Naive thymus-derived CD4-positive, alpha-beta T cell (primary cell): ENCODE measurements at places on chromosomes 1 and 21.

GRCh38 chr1:52007215-52008002 is 16.9 kb upstream of the RAB3B start:
- DNase-seq: no peak

- DNase-seq: no peak
Observed at GRCh38 chr21:43790010-43790524, 690 bp downstream of the RRP1 start.

DNA sequence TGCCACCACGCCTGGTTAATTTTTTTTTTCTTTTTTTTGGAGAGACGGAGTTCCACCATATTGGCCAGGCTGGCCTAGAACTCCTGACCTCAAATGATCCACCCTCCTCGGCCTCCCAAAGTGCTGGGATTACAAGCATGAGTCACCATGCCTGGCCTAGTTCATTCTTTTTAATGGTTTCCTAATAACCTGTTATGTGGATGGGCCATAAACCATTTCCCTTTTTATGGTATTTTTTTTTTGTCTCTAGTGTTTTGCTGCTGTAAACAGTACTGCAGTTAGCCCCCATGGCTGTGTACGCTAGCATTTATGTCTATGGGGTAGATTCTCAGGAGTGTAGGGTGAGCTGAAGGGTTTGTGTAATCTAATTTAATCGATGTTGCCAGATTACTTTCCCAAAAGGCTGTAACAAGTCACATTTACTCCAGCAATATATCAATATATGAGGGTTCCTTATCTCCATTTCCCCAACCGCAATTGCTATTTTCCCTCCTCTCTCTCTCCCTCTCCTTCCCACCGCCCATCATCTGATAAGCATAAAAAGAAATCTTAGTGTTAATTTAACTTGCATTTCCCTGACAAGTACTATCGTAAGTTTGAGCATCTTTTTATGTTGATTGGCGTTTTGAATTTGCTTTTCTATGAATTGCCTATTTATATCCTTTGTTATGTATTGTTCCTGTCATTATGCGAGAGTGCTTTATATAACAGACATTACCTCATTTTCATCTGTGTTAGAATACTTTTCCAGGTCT is 28.7 kb downstream of the RCSD1 start:
- no peak for DNase-seq

DNA sequence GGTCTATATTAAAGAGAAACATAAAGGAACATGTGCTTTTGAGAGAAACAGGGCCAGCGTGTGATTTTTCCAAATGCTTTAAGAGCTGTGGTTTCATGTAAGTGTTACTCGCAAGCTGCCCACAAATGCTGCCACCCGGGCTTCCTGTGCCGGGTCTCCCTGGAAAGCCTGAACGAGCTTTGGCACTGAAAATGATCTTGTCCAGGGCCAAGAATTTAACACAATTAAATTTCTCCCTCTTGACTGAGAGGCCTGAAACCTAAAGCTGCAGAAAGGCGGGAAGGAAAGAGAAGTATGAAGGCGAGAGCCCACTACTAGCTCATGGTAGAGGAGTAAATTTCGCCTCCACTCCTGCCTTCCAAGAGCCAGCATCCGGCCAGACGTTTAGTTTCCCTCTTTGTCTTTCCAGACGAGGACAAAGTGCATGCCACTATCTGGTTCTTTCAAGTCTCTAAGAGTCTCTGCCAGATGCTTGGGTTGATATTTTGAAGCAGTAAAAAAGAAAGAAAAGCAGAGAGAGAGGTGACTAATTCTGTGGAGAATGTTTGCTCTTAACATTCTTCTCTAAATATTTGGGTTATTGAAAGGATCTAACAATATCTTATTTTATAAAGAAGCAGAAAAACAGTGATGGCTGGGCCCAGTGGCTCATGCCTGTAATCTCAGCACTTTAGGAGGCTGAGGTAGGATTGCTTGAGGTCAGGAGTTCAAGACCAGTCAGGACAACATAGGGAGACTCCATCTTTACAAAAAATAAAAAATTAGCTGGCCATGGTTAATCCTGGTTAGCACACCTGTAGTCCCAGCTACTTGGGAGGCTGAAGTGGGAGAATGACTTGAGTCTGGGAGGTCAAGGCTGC is 100.0 kb upstream of the HNRNPU start:
- no peak for DNase-seq

DNA sequence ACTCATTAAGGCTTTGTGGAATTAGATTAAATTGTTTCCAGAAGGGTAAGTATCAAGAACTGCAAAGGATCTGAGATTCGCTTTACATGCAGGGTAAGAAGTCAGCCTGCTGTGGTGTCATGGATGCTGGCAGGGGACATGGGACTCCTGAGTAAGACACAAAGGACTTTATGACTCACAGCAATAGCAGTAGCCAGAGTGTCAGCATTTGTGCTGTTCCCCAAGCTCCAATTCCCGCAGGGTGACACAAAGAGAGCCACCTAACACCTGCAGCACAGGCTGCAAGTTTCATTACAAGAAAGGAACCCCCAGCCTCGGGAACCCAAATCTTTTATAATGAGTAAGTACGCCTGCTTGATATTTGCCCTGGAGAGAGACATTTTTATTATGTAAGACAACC is 298.1 kb upstream of the POU3F1 start:
- no peak for DNase-seq

GRCh38 chr21:46060596-46061061 is 37.3 kb upstream of the COL6A2 start:
- no peak for DNase-seq

GRCh38 chr1:159441360-159441759 is 1.8 kb downstream of the OR10J1 start:
- no peak for DNase-seq
